ENCODE measurements at places on chromosomes 12 and 14.
A peak's percentile ranks its signal among the peaks of the same experiment; 100 is the strongest.

GRCh38 chr12:104215638-104216297, at the start of gene TXNRD1:
Gene TXNRD1 (plus strand): TSS chr12:104215779. CDS start chr12:104215803, 24 bp downstream.
- peak; percentile 43 for DNase-seq

GRCh38 chr14:40252817-40253447, 820.7 kb upstream of the FBXO33 start:
- DNase-seq: no peak

DNA sequence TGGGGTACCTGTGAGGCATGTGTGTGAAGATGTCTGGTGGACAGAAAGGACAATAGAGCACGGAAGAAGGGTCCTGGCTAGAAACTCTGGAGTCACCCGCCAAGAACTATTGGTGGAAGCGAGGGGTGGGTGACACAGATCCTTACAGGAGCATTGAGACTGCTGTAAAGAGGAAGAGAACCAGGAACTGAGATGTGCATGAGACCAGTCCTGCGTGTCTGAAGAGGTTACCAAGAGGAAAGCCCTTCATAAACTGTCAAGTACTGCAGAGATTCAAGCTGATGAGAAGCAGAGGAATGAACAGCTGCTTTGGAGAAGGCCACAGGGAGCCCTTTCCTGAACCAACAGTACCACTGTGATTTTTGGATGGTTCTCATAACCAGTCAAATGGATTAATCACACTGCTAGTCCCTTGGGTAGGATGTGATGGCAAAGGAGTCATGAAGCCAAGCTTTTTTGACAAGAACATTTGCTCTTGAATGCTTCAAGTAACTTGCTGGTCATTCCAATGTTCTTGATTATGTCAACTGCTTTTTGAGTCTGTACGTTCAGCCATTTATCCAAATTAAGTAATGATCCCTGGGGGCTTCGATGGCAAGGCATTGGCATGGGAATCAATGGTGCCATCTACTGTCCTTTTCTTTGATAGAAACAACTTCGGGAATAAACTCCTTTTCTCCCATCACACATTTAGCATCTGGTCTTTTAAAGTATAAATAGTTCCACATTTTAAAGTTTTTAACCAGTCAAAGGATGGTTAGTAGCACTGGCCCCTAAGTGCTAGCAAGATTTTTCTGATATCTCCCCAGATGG, 42.9 kb downstream of the GPR135 start:
- DNase-seq: no peak

DNA sequence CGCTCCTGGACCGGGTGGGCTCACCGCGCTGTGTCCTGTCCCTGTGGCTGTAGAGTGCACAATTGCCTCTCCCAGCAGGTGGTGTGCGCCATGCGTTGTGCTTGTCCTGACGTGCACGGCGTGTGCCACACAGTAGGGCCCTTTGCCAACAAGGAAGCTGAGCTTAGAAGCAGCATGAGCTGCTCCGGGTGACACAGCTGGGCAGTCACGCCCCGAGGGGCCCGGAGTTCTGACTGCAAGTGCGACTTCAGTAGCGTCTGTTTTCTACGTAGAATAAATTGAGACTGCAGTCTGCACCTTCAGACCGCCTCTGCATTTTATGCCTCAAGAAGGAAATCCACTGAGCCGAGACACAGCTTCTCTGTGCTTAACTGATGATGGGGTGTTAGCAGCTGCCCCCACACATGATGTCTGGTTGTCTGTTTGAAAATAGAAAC, 81.6 kb downstream of the ADGRD1 start:
- no peak for DNase-seq

- DNase-seq: no peak
These were observed 7.1 kb upstream of the SERPINA9 start for GRCh38 chr14:94483071-94483451.

DNA sequence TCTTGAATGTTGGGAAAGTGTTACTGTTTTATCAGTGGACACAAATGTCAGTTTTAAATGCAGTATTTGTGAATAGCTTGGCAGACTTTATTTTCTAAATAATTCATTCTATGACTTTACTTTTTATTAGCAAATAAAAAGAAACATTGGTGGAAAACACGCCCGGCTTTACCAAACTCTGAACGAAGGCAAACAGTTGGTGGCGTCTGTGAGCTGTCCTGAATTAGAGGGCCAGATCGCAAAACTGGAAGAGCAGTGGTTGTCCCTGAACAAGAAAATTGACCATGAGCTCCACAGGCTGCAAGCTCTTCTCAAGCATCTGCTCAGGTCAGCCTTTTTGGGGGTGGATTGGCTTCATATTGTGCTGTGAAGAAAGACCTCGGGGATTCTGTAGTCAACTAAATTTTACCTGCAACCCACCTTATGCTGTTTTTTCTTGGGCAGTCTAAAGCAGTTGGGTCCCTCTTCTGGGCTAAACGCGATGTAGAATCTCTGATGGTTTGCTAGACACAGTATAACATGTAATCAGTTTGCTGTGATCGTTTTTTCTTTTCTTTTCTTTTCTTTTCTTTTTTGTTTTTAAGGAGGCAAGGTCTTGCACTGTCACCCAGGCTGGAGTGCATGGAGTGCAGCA, 156.4 kb downstream of the ESR2 start:
- peak; percentile 69 for DNase-seq

GRCh38 chr14:23355871-23356435, 3.3 kb upstream of the SLC22A17 start:
- no peak for DNase-seq

GRCh38 chr12:67237231-67237630, 31.9 kb upstream of the CAND1 start:
- no peak for DNase-seq

DNA sequence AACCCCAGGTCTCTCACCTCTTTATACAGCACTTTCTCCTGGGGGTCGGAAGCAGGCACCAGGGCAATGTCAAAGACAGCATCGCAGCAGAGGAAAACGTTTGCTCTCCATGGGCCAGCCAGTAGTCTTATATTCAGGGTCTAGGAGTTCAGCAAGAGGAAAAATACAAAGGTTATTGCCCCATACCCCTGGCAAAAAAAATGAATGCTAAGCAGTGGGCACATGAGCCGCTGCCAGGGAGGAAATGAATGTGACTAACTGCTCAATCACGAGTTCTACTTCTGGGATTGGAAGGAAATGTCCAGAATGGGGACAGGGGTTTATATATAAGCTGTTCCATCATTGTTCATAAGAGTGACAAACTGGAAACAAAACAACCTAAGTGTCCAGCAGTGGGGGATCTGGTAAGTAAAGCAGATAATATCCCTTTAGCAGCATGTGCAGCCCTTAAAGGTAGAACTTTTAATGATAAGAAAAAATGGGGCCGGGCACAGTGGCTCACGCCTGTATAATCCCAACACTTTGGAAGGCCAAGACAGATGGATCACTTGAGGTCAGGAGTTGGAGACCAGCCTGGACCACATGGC, 53.8 kb downstream of the PHETA1 start:
- DNase-seq: no peak

- no peak for DNase-seq
These were observed 8.0 kb upstream of the ACTR10 start for GRCh38 chr14:58191763-58192601.

- DNase-seq: no peak
These were observed 94.3 kb downstream of the SLC25A21 start for GRCh38 chr14:37078131-37078530.

- DNase-seq: no peak
These were observed 1.7 kb upstream of the ITGA5 start for GRCh38 chr12:54420766-54421144.

DNA sequence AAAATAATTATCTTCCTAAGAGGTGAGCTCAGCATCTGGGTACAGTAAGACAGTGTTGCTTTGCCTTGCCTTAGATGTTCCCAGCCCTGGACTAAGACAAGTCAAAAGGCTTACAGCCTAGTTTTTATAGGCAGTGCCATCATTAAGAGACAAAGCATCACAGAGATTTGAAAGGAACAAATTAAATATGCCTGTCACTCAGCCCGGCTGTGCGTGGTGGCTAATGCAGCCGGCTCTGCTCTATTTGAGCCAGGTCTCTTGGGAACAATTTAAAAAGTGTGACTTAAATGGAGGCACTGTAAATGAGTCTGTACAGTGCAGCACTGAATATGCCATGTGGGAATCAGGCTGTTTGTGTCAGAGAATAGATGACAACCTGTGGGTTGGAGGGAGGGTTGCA, 1687.4 kb upstream of the FLRT2 start:
- no peak for DNase-seq

- DNase-seq: no peak
These were observed 102.4 kb upstream of the METAP2 start for GRCh38 chr12:95371571-95371970.

- no peak for DNase-seq
These were observed 7.5 kb upstream of the KLHL42 start for GRCh38 chr12:27772328-27773049.

GRCh38 chr12:52434081-52434733, at the start of gene KRT75:
Gene KRT75 (minus strand): TSS chr12:52434371. CDS start chr12:52434304, 67 bp downstream.
- DNase-seq: no peak

DNA sequence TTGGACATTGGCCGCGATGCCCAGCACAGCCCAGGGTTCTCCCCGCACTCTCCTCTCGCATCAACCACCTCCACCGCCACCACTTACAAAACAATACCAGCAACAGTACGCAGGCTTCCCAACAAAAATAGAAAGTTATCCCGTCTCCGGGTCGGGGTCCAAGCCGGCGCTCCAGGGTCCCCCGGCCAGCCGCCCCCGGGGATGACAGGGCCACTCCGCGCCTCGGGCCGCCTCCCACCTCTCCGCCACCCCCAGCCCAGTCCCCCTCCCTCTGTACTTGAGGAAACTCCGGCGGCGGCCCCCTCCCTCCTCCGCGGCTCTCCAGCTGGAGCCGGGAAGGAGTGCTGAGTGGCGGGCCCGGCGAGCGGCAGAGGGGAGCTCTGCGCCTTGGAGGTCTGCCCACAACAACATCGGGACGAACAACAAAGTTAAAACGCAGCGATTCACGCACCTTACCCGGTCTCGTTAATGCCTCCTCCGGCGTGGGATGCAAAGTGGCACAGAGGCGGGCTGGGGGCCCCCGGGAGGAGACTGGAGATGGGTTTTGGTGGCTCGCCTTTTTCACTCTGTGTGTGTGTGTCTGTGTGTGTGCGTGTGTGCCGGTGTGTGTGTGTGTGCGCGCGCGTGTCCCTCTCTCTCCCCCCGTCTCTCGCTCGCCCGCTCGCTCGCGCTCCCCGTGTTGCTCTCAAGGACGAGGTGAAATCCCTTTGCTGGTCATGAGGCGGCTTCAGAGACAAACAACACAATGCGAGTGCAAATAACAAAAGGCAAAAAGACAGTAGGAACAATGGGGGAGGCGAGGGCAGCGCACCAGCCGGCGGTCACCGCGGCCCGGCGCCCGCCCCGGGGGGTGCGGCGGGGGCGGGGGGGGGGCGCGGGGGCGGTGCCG, 386.8 kb downstream of the BCAT1 start:
- no peak for DNase-seq

- no peak for DNase-seq
These were observed 8.6 kb downstream of the DHX37 start for GRCh38 chr12:124980098-124980892.

GRCh38 chr12:67039995-67040860, 228.9 kb upstream of the CAND1 start:
- no peak for DNase-seq

DNA sequence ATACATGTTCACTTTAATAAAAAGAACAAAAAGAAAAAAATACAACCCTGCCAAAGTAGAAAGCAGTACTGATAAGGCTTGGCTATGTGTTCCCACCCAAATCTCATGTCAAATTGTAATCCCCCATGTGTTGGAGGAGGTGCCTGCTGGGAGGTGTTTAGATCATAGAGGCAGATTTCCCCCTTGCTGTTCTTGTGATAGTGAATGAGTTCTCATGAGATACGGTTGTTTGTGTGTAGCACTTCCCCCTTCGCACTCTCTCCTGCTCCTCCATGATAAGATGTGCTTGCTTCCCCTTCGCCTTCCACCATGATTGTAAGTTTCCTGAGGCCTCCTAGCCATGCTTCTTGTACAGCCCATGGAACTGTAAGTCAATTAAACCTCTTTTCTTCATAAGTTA, 59.9 kb downstream of the USP15 start:
- DNase-seq: no peak
